ENCODE measurements at places on chromosomes 7 and 10.
A peak's percentile ranks its signal among the peaks of the same experiment; 100 is the strongest.

GRCh38 chr10:114544045-114544659 is 113.9 kb downstream of the ABLIM1 start:
- DNase-seq = no peak

- peak; percentile 69 for DNase-seq
These were observed 168.8 kb downstream of the TMEM26 start for GRCh38 chr10:61284222-61284890.

- DNase-seq = no peak
These were observed 27.4 kb upstream of the CYTH3 start for GRCh38 chr7:6299774-6300173.

GRCh38 chr7:31935124-31936054 is 134.8 kb downstream of the PDE1C start:
- DNase-seq = no peak

GRCh38 chr7:112484671-112485167 is 3.9 kb downstream of the LSMEM1 start:
- DNase-seq = no peak

DNA sequence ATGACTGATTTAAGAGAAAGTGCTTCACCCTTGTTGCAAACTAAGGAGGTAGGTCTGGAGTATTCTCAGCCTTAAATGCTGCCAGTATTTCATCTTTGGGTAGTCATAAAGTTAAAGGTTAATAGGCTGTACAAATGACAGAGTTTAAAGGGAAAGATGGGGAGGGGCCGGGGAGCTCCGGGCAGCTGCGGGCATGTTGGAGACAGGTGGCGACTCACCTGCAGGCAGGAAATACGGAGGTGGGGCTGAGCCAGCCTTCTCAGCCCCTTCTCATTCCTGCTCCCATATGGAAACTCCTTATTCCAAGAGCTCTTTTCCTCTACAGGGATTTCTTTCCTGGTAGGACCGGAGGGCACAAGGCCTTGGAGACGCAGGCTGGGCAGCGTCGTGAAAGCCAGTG is 31.8 kb upstream of the HMX3 start:
- no peak for DNase-seq

- no peak for DNase-seq
These were observed 10.4 kb downstream of the NUB1 start for GRCh38 chr7:151351967-151352366.

DNA sequence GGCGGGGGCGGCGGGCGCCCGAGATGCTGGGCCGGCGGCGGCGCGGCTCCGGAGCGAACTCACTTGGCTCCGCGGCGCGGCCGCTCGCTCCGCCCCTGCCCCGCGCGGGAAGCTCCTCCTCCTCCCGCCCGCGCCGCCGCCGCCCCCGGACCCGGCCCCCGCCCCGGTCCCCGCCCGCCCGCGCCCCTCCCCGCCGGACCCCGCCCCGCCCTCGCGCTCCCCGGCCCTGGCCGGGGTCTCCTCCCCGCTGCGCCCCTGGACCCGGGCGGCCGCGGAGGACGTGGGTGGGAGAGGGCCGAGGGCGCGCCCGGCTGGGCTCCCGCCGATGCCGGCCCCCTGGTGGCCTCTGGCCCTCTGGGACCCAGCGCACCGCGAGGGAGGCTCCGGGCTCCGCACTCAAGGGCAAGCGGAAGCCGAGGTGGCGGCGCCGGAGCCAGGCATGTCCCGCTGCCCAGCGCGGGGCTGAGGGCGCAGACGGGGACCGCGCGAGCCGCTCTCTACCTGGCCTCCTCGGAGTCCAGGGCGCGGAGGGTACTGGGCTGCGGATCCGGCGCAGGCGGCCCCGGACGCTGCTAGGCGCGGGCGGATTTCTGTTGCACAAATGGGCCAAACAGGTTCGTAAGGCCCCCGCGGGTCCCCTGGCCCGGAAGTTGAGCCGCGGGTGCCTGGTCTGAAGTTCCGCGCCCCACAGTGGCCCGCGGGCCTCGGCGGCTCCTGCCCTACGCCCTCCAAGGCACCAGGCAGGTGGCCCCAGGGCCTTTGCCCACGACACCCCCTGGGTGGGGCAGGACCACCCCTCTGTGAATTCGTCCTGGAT is at the start of gene TCERG1L:
TCERG1L (minus strand) TSS at position 61 of the 817 bp plus-strand sequence. CDS start 86 bp downstream, outside the sequence.
- no peak for DNase-seq

- no peak for DNase-seq
These were observed 149.9 kb downstream of the SFMBT2 start for GRCh38 chr10:7260912-7261311.

DNA sequence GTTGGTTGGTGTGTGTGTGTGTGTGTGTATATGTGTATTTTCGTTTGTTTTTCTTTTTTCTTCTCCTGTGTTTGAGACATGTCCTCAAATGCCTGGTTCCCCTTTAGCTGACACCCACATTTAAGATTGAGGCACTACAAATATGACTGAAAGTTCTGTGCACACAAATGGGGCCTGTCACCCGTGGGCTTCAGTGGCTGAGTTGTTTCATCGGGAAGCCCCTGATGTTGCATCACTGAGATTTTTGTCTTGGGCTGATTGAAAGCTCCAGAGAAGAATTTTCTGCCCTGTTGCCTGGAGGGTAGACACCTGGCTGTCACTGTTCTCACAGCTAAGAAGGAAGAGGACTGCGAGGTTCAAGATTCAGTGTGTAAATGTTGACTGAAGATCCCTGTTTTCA is 283.8 kb upstream of the C7orf33 start:
- no peak for DNase-seq

DNA sequence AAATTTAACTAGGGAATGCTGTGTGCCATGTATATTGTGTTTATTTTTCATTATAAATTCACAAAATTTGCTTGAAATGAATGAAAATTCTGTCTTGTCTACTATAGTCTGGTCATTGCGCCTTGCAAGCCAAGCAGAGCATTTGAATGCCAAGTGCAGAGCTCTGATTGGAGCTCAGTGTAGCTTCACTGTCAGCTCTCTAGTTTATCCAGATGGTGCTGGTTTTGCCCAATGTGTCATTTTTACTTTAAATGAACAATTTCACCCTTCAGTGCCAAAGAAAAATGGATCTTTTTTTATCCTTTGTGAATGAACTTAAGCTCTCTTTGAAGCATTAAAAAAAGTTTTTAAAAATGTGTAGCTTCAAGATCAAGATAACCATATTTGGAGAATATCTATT is 225.6 kb upstream of the CACNA2D1 start:
- no peak for DNase-seq

GRCh38 chr10:61860964-61861758 is 40.3 kb upstream of the ARID5B start:
- DNase-seq = no peak

DNA sequence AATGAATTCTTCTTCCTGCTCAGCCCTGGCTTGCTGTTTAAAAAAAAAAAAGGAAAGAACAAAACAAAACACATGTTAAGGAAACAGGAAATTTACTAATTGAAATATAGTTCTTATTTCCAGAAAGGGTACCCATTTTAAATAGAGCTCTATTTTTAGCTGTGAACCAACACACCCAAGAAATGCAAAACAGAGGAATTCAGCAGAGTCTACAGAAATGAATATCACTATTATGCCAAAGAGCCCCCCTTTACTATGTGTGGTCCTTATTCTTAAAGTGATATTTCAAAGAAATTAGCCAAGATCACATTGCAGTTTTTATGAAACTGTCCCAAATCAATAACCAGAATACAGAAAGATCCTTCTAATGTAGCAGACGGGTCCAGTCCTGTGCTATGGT is 53.7 kb downstream of the CCDC6 start:
- no peak for DNase-seq

- no peak for DNase-seq
These were observed 39.3 kb downstream of the AOAH start for GRCh38 chr7:36684954-36685353.

DNA sequence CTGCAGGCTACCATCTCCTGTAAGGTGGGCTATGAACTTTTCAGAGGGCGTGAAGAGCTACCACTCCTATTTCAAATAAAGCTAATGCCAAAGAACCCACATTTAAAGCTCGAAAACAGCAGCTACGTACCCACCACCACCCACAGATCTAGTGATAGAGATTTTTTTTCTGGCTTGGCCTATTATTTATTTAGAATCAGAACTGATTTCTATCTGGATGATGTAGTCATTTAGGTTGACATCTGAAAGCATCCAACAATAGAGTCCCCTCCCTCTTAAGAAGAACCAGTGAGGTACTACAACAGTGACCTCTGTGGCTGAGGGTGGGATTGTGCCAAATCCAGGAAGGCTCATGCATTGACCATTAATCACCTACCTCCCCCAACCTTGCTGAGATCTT is 113.8 kb upstream of the ADO start:
- no peak for DNase-seq

DNA sequence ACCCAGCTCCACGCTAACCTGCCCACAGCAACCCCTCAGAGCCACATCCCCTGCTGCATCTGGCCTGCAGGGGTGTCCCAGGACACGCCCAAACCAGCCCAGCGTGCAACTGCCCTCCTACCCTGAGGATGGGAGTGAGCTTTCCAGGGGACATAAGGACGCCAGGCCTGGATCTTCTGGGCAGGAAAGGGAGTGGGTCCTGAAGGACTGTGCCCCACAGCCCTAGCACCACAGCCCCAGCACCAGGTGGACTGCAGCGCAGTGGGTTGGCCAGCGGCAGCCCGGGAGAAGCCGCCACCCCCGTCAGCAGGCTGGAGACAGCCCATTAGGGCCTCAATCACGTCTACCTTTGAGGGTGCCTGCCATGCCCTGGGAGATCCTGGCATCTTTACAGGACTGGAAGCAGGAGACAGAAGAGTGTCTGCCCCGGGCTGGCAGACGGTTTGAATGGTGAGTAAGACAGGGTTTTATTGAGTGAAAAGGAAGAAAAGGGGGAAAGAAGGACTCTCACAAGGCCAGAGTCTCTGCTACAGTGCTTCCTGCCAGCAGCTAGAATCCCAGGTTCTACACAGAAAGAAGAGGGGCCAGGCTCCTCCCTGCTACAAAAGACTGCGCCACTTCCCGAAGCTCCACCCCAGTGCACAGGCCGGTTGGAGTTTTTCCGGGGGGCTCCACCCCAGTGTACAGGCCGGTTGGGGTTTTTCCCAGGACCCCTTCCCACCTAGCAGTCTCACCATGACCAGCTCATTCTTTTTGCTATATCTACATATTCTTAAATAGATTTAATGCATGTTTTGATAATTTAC is 69.8 kb upstream of the KCTD7 start:
- no peak for DNase-seq

- no peak for DNase-seq
These were observed 22.3 kb upstream of the ZEB1 start for GRCh38 chr10:31296754-31297153.

GRCh38 chr7:43553999-43554398 is 28.9 kb upstream of the STK17A start:
- DNase-seq = no peak

GRCh38 chr10:8049865-8050555 is 4.5 kb upstream of the GATA3 start:
- no peak for DNase-seq

DNA sequence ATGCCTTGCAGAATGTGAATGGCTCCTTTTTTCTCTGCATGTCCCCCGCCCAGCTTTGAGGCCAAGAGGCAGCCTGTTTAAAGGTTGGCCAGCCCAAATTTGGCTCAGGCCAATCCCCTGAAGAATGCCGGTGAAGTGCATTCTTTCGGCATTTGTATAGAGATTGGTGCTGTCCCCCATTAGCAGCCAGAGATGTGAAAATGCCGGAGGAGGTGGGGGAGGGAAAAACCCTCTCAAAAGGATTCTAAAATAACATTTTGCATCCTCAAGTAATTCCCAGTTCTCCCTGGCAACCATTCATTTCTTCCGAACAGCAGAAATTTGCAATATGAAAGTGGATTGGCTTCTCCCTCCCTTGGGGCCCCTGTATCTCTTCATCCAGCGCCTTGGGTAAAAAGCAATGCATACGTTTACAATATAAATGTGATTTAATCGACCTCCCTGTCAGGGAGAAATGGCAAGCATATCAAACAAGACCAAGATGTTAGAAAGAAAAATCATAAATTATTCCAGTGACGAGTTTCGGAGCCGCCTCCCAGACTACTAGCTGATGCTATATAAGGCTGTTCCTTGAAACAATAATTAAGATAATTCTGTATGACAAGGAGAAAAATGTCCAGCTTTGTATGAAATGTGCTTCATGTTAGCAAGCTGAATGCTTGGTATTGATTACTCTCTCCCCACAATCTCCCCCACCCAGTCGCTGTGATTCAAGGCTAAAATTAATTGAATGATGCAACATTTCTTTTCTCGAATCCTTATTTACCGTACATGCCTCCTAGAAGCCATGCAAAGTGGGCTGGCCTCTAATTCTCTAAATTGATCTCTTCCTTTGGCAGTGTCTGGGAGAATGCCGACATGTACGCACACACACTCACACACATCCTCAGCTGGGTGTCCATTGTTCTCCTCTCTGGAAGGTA is 323.7 kb downstream of the RPS24 start:
- DNase-seq = no peak

GRCh38 chr10:74898201-74898976 is 72.0 kb downstream of the KAT6B start:
- no peak for DNase-seq

DNA sequence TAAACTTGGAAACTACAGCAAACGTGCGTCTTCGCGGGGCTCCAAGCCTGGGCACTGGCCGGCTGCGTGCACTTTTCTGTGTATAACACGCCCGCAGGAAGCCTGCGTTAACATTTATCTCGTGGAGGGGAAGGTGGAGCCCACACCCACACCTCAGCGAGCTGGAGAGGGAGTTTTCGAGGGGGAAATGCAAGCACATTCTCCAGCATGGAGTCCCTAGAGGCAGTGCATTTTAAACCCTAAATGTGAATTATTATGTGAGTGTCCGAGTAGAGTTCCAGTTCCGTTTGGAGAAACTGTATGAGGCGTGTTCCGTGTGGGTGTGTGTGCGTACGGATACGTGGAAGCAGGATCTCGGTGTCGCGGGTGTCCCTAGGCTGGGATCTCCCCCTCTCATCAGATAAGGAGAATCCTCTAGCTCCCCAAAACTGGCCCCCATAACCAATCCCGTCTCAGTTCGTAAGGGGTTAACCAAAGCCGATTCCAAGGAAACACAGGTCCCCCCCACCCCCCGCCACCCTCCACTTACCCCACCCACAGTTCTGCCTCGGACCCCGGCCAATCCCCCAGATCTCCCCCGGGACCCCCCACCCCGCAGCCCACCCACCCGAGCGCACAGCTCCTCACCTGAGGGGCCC is 403 bp downstream of the CDK6 start:
- peak; percentile 25 for DNase-seq

DNA sequence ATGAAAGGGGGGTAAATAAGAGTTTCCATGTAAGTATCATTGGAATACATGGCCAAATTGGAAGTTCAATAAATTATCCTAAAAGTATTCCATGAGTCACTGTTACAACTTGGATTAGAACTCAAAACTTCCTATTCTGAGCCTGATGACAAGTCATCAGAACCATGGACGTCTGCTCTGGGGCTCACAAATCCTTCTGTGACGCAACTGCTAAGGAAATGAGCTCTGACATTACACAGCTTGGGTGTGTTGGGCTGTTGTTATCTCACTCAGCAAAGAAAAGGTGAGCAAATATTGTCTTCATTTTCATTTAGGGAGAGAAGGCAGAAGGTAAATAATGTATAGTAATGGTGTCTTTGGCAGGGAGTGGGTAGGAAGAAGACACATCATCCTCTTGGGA is 214.8 kb upstream of the ADO start:
- no peak for DNase-seq

DNA sequence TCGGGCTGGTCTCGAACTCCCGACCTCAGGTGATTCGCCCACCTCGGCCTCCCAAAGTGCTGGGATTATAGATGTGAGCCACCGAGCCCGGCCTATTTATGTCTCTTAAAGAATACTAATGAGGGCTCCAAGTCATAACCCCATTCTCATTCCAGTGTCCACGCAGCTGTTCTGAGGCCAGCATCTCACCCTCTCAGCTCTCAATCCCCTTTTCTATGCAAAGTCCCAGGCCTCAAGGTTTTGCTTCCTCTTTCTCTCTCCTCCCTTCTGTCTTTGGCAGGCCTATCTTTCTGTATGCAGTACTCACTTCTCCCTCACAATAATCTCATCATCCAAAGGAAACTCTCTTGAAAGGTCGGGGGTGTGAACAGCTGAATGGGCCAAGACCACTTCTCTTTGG is 28.0 kb upstream of the VSIR start:
- no peak for DNase-seq
